ENCODE measurements at places on chromosomes 13 and 19. TPM values are rescaled to one million over a fixed set of nuclear protein-coding genes. Genes with fewer than 3 reads are reported as not detected.
A peak's percentile ranks its signal among the peaks of the same experiment; 100 is the strongest.

Gene TUBB4A
- polyA plus RNA-seq, result 1.3 TPM

Gene IL11
- polyA plus RNA-seq, result 0.16 TPM

Gene CXCL17
- polyA plus RNA-seq, result 4.7 TPM

Gene RFPL4AL1
- polyA plus RNA-seq, result not detected

Gene ARHGEF1
- 139 TPM for polyA plus RNA-seq

Gene BRSK1
- 9.2 TPM for polyA plus RNA-seq

Gene CRB3
- polyA plus RNA-seq, result 28.7 TPM

Gene PTGIR
- polyA plus RNA-seq, result 3.5 TPM

DNA sequence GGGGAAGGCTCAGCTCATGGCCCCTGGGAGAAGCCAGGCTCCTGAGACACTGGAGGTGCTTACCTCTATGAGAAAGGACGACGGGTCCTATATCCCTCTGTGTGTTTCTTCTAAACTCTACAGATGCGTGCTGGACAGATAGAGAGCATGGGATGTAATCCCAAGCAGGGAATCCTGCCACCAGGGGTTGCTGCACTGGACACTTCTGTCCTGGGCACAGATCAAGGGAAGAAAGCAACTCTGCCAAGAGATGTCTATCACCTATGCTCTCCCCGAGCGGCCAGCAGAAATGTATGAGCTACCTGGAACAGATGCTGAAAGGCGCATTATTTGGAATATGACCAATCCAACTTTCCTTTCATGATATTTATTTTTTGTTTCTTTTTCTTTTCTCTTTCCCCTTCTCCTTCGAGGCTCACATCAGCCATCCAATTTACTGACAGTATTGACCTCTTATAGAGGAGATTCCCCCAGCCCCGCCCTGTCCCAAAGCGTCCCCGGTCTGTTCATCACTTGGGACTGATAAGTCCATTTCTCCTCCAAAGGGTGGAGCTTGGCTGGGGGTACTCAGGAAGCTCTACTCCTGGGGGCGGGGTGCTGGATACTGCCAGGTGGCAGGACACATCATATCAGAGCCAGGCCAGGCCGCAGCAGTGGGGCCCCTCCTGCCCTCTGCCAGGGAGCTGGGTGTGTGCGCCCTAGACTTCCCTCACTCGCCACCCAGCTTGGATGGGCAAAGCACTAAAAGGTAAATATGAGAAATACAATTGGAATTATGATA is 34.2 kb downstream of the TSHZ3 start:
- no peaks in the 10 kb centered on the region for H3K27me3 ChIP-seq
- DNase-seq, result no peak
- H3K36me3 ChIP-seq, result no peaks in the 10 kb centered on the region
- H3K4me1 ChIP-seq, result no peaks in the 10 kb centered on the region

GRCh38 chr19:49395581-49396407 is 7.7 kb downstream of the KASH5 start:
- no peak for DNase-seq
- no peaks in the 10 kb centered on the region for H3K27me3 ChIP-seq
- no peaks in the 10 kb centered on the region for H3K36me3 ChIP-seq

GRCh38 chr19:12723641-12724426 is at the start of gene TNPO2:
Gene TNPO2, minus strand, starts transcription at chr19:12723932. Its CDS starts 2,955 bp downstream, at chr19:12720977.
- peak within 1 kb of the TSS; percentile 51 for H3K4me3 ChIP-seq
- H3K27ac ChIP-seq, result peak within 1 kb of the TSS; percentile 77
- H3K27me3 ChIP-seq, result no peaks in the 10 kb centered on the region
- H3K4me1 ChIP-seq, result peaks cover 19% of the 10 kb centered on the region
- peak; percentile 51 for DNase-seq

- H3K36me3 ChIP-seq, result no peaks in the 10 kb centered on the region
- no peaks in the 10 kb centered on the region for H3K4me1 ChIP-seq
- no peak for DNase-seq
- no peak overlapping the region for H3K27ac ChIP-seq
These were observed 162.4 kb downstream of the DCT start for GRCh38 chr13:94317063-94317491.

GRCh38 chr19:7970716-7971448 is 27.4 kb upstream of the TIMM44 start:
- DNase-seq, result no peak
- H3K4me1 ChIP-seq, result no peaks in the 10 kb centered on the region
- no peak overlapping the region for H3K27ac ChIP-seq
- H3K36me3 ChIP-seq, result no peaks in the 10 kb centered on the region
- H3K4me3 ChIP-seq, result no peak overlapping the region

DNA sequence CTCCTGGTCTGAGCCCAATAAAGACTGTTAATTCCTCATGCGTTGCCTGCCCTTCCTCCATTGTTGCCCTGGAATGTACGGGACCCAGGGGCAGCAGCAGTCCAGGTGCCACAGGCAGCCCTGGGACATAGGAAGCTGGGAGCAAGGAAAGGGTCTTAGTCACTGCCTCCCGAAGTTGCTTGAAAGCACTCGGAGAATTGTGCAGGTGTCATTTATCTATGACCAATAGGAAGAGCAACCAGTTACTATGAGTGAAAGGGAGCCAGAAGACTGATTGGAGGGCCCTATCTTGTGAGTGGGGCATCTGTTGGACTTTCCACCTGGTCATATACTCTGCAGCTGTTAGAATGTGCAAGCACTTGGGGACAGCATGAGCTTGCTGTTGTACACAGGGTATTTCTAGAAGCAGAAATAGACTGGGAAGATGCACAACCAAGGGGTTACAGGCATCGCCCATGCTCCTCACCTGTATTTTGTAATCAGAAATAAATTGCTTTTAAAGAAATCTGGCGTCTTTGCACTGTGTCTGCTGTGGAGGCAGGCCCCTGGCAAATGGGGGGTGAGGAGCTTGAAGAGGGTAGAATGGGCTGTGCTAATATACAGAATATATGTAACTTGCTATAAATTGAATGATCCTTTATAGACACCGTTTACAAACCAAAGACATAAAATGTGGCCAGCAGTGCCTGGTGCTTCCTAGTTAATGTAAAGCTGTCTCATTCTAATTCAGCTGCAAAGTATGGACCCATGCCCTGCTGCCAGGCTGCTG is 4.2 kb upstream of the RPS11 start:
- H3K27ac ChIP-seq, result peak overlapping the region; percentile 22
- H3K36me3 ChIP-seq, result peaks cover 14% of the 10 kb centered on the region
- no peaks in the 10 kb centered on the region for H3K27me3 ChIP-seq
- H3K4me1 ChIP-seq, result peaks cover 12% of the 10 kb centered on the region
- H3K4me3 ChIP-seq, result no peak overlapping the region

GRCh38 chr19:29544656-29545360 is 19.0 kb downstream of the VSTM2B start:
- H3K27me3 ChIP-seq, result no peaks in the 10 kb centered on the region
- no peak overlapping the region for H3K27ac ChIP-seq
- H3K4me3 ChIP-seq, result no peak overlapping the region
- H3K36me3 ChIP-seq, result no peaks in the 10 kb centered on the region
- no peaks in the 10 kb centered on the region for H3K4me1 ChIP-seq
- DNase-seq, result no peak

GRCh38 chr13:84571264-84571663 is 689.0 kb upstream of the SLITRK1 start:
- H3K4me1 ChIP-seq, result peaks cover 12% of the 10 kb centered on the region
- no peaks in the 10 kb centered on the region for H3K36me3 ChIP-seq
- no peaks in the 10 kb centered on the region for H3K27me3 ChIP-seq
- H3K4me3 ChIP-seq, result no peak overlapping the region

DNA sequence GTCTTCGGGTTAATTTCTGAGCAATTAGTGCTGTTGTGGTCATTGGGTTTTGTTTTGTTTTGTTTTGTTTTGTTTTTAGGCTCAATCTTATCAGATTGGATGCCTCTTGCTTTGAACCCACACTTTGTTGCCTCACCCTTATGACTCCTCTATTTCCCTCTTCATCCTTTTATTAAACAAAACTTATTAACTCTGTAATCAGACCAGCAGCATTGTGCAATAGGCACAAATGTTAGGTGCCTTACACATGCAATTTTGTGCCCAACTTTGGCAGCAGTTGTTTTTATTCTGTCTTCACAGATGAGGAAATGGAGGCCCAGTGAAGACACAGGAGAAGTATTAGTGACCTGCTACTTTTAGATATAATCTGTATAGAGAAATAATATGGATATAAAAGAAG is 377.7 kb downstream of the KCNRG start:
- no peak for DNase-seq
- H3K4me3 ChIP-seq, result no peak overlapping the region
- no peaks in the 10 kb centered on the region for H3K36me3 ChIP-seq

DNA sequence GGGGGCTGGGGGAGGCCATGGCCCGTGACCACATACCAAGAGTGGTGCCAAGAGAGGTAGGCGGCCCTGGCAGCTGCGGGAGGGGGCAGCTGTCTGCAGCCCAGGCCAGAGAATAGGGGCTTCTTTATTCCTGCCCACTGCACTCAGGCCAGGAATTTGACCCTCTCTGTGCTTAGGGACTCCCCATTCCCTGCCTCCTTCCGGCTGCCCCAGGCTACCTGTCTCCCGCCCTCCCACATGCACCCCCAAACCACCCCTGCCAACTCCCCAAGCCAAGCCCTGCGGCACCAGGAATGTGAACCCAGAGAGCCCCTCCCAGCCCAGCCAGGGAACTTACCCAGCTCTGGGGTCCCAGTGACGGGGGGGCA is 687 bp downstream of the PLEKHA4 start:
- no peak overlapping the region for H3K4me3 ChIP-seq
- H3K4me1 ChIP-seq, result no peaks in the 10 kb centered on the region
- no peak overlapping the region for H3K27ac ChIP-seq
- DNase-seq, result peak; percentile 44
- H3K36me3 ChIP-seq, result no peaks in the 10 kb centered on the region

GRCh38 chr19:45403781-45404556 is 900 bp downstream of the PPP1R13L start:
- H3K4me3 ChIP-seq, result peak overlapping the region; percentile 65
- no peaks in the 10 kb centered on the region for H3K36me3 ChIP-seq
- DNase-seq, result peak; percentile 89
- no peaks in the 10 kb centered on the region for H3K27me3 ChIP-seq

DNA sequence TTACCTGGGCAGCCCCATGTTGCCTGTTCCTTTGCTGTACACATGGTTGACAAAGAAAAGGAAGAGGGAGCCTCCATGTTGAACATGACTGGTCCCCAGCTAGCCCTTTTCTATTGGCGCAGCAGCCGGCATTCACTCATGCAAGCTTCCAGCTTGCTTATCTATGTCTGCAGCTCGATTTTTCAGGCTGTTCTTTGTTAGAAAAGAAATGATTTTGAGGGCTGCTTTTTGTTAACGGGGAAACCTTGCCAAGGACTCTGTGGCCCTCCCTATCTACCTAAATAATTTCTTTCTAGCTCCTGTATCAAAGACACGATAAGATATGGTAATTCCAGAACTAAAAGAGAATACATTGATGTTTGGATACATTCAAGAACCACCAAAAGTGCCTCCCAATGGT is 20.4 kb upstream of the ADGRE2 start:
- no peaks in the 10 kb centered on the region for H3K4me1 ChIP-seq
- DNase-seq, result no peak
- H3K27me3 ChIP-seq, result no peaks in the 10 kb centered on the region
- no peak overlapping the region for H3K4me3 ChIP-seq
- no peaks in the 10 kb centered on the region for H3K36me3 ChIP-seq

All from pancreas (tissue), 10 donors.